ENCODE measurements at places on chromosomes 3 and 15. TPM values are rescaled to one million over a fixed set of nuclear protein-coding genes. Genes with fewer than 3 reads are reported as not detected.

GRCh38 chr3:16480861-16481545, 32.5 kb downstream of the RFTN1 start:
- H3K4me1 ChIP-seq: peaks cover 81% of the 10 kb centered on the region
- peaks cover 42% of the 10 kb centered on the region for H3K36me3 ChIP-seq
- peak overlapping the region; percentile 1 for H3K4me3 ChIP-seq
- no peak for DNase-seq
- H3K27ac ChIP-seq: peak overlapping the region; percentile 66

DNA sequence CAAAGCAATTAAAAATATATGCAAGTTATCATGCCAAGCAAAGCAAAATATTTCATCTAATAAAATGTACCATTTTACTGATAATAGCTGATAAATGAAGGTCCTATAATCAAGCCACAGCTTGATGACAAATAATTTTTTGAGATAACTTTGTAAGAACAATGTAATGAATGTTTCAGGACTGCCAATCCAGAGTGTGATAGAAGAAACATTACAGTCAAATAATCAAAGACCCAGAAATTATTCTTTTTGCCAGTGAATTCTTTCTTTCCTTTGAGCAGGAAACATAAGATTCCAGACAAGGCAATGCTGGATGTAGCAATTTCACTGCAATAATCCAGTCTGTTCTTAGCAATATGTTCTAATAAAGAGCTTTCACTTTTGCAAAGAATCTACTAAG, 556.1 kb downstream of the PLOD2 start:
- no peaks in the 10 kb centered on the region for H3K36me3 ChIP-seq
- no peak overlapping the region for H3K4me3 ChIP-seq
- H3K27ac ChIP-seq: no peak overlapping the region
- no peaks in the 10 kb centered on the region for H3K4me1 ChIP-seq

P2RY1 gene
- total RNA-seq: 0.17 TPM

RUBCN gene
- total RNA-seq: 32.9 TPM

PPM1L gene
- total RNA-seq: 2.7 TPM
